ENCODE measurements at places on chromosomes 6 and 20. TPM values are rescaled to one million over a fixed set of nuclear protein-coding genes. Genes with fewer than 3 reads are reported as not detected.

DNA sequence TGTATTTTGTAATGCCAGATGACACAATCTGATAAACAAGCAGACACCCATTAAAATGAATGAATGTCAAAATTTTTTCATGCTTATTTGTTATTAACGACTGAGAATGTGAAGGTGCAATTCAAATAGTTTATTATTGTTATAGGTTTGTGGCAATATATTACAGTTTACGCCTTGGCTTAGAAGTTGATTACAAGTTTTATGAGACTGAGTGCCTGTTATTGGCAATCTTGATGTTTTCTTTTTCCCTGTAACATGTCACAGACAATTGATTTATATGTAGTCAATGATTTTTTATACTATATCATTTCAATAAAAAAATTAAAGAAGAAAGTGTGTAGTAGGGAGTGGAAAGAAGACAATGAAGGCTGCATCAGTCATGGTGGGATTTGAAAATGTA is 144.1 kb upstream of the EEF1E1 start:
- no peak overlapping the region for H3K4me3 ChIP-seq
- H3K36me3 ChIP-seq = no peaks in the 10 kb centered on the region
- no peaks in the 10 kb centered on the region for H3K27me3 ChIP-seq
- H3K27ac ChIP-seq = no peak overlapping the region
- DNase-seq = no peak

DNA sequence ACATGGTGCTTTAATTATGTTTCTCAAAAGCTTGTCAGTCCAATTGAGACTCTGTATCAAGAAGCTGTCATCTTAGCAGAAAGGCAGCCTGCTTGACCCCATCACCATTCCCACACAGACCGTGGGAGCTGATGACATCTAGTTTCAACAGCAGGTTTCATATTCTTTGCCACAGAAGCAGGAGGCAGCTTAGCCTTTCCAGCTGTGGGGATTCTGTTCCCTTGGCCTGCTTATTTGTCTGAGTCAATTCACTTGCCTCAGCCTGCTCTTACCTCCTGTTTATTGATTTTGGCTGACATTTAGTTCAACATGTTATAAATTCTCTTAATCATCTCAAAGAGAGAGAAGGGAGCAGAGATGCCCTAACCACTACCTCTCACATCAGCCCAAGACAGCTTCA is 527.7 kb downstream of the ADGRB3 start:
- H3K27me3 ChIP-seq = no peaks in the 10 kb centered on the region

- H3K27me3 ChIP-seq = no peaks in the 10 kb centered on the region
- peaks cover 30% of the 10 kb centered on the region for H3K36me3 ChIP-seq
- H3K4me3 ChIP-seq = peak overlapping the region; percentile 65
- DNase-seq = no peak
These were observed 586 bp downstream of the ZNF512B start for GRCh38 chr20:63968928-63969760.

DNA sequence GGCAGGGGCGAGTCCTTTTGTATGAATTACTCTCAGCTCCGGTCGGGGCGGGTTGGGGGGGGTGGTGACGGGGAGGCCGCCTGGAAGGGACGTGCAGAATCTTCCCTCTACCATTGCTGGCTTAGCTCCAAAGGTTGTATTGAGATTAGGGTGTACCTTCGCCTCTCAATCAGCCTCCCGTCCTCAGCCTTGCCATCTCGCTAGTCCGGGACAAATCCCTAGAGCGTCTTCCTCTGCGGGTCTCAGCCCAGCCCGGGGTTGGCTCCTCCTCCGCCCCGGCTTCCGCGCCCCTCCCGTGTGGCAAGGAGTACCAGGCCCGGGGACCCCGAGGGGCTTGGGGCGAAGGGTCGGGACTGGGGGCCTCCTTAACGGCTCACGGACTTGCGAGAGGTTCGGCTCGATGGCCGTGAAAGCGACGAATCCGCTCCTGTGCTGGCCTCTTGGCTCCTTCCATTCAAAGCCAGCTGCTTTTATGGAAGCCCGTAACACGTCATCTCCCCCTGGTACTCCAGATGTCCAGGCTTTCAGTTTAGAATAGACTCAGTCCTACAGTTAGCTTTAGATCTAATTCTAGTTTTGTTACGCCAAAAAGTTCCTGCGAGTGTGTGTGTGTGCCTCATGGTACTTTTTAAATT is 636 bp upstream of the EEF1A1 start:
- H3K4me1 ChIP-seq = peaks cover 51% of the 10 kb centered on the region
- H3K36me3 ChIP-seq = peaks cover 36% of the 10 kb centered on the region
- H3K27ac ChIP-seq = peak overlapping the region; percentile 100
- peak overlapping the region; percentile 85 for H3K4me3 ChIP-seq
- H3K27me3 ChIP-seq = no peaks in the 10 kb centered on the region
- DNase-seq = peak; percentile 83

- H3K27me3 ChIP-seq = no peaks in the 10 kb centered on the region
- no peak overlapping the region for H3K4me3 ChIP-seq
- no peak for DNase-seq
- no peak overlapping the region for H3K27ac ChIP-seq
- peaks cover 7% of the 10 kb centered on the region for H3K36me3 ChIP-seq
These were observed 17.7 kb downstream of the GTF2H5 start for GRCh38 chr6:158185729-158186456.

GRCh38 chr6:85346196-85346595 is 103.7 kb upstream of the NT5E start:
- no peaks in the 10 kb centered on the region for H3K27me3 ChIP-seq
- H3K4me3 ChIP-seq = no peak overlapping the region
- no peaks in the 10 kb centered on the region for H3K4me1 ChIP-seq
- no peaks in the 10 kb centered on the region for H3K36me3 ChIP-seq
- no peak overlapping the region for H3K27ac ChIP-seq

The C6orf136 gene
- total RNA-seq = 19.9 TPM

Data from lower lobe of right lung (tissue), 2 donors.